Cardiac atrium fibroblast (primary cell): ENCODE measurements at places on chromosomes 1 and 21. TPM values are rescaled to one million over a fixed set of nuclear protein-coding genes. Genes with fewer than 3 reads are reported as not detected.

The FOXD3 gene
- not detected in 2 replicates for total RNA-seq

The PLA2G5 gene
- total RNA-seq = 15.9 and 35.0 TPM in 2 replicates

The AGPAT3 gene
- total RNA-seq = 28.3 and 34.8 TPM in 2 replicates

The NR5A2 gene
- total RNA-seq = 0.32 TPM in 1 of 2 replicates, not detected in the other
